Activated CD8-positive, alpha-beta memory T cell treated with anti-CD3 and anti-CD28 coated beads for 4 hours (primary cell): ENCODE measurements at places on chromosomes 11 and 22.

GRCh38 chr11:94199136-94200130 is 70.8 kb downstream of the PANX1 start:
- DNase-seq: no peak

GRCh38 chr11:119445850-119446249 is 22.9 kb upstream of the THY1 start:
- no peak for DNase-seq

DNA sequence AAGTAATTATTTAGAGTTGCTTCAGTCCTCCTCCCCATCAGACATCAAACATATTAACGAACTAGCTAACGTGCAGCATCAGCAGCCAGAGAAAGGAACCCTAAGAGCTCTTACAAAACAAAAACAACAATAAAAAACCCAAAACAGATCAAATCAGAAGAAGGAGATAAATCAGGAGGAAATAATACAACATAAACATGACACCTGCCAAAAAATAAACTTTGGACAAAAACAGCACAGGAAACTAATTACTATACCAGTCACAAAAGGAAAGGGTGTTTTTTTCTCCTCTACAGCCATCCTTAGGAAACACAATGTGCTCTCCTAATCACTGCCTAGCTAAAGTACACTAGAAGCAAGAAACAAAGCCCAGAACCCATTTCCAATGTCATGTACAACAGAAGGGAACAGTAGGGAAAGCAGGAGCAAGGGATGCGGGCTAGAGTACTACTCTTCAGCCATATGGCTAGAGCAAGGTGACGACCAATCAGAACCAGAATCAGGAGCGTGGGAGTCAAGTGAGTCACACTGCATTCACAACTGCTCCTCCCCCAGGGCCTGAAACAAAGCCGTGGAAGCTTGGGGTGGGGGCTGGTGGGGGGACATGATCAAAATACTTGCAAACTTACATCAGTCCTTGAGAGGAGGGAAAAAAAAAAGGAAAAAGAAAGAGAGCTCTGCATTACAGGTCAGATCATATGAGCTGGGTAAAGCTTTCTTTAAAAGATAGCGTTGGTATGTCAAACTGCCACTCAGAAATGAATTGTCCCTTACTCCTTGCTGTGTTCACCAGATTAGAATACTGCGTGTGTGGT is 60.4 kb downstream of the LARGE2 start:
- no peak for DNase-seq

DNA sequence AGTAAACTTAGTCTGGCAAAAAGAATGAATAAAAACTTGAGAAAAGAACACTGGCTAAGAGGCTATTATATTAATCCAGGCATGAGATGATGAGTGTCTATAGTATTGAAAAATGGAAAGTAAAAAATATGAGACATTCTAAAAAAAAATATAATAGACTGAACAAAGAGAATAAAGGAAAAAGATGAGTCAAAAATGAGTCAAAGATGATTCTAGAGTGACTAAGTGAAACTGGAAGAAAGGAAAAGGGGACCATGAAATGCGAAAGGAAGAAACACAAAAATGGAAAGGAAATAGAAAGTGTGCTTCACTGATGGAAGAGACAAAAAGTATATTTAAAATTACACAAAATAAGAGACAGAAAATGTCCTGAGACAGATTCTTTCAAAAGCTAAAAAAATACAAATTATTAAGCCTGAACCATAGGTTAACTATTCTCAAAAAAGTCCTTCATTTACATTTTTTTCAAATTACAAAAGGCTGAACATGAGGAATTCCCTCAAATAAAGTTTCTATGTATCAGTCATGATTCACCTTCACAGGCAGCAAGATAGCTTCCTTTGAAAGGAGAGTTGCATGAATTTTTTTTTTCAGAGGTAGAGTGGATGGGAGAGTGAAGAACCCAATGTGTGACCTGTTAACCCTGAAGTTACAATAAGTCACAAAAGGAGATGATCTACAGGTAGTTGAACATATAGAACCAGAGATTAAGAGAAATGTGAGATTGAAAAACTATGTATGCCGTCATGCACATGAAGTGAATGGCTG is 75.2 kb downstream of the EIF3M start:
- no peak for DNase-seq

- DNase-seq: no peak
Observed at GRCh38 chr11:103532133-103532788, 423.0 kb downstream of the DYNC2H1 start.

- no peak for DNase-seq
Observed at GRCh38 chr11:112786196-112786595, 175.0 kb upstream of the NCAM1 start.

- no peak for DNase-seq
Observed at GRCh38 chr11:73173755-73174494, 31.8 kb upstream of the FCHSD2 start.

GRCh38 chr11:3723014-3723708 is 52.0 kb upstream of the CHRNA10 start:
- DNase-seq: no peak

- no peak for DNase-seq
Observed at GRCh38 chr11:1447845-1448825, 38.4 kb downstream of the MOB2 start.

DNA sequence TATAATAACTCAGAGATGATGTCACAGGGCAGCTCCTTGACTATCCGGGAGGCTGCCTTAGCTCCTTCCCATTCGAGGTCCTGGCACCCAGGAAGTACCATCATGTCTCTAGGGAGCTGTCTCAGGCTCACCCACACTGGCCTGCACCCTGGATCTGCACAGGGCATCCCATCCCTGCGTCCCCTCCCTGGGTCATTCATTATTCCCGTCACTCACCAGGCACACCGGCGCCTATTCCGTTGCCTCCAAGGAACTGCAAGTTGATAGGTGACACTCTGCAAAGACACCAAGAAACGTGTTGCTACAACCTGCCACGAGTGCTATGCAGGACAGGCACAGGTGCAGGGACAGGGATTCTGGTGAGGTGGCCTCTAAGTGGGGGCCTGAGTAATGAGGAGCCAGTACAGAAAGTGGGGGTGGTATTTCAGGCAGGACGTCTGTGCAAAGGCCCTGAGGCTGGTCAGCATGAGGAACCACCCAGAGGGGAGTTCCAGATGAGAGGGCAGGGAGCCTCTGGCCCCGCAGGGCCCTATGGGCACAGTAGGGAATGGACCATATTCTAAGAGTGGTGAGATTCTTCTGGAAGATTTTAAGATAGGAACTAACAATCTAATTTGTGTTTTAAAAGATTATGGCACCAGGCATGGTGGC is 71.6 kb upstream of the SHANK2 start:
- DNase-seq: no peak

DNA sequence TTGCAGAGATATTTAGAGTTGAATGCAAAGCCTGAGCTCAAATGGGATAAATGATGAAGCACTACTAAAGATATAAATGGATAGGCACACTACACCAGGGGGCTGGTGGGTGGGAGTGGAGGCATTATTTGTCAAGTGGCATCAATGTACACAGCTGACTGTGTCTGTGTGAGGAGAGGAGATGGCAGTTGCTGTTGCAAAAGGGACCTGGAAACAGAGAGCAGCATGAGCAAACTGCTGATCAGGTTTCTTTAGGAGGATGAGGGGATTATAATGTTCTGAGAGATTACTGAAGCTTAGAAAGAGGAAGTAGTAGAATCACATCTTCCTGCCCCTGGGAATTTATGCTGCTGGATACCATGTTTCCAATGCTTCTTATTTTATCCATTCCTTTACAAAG is 39.4 kb upstream of the LIN7C start:
- DNase-seq: no peak

GRCh38 chr11:70506658-70506970 is 108.3 kb downstream of the CTTN start:
- DNase-seq: no peak

DNA sequence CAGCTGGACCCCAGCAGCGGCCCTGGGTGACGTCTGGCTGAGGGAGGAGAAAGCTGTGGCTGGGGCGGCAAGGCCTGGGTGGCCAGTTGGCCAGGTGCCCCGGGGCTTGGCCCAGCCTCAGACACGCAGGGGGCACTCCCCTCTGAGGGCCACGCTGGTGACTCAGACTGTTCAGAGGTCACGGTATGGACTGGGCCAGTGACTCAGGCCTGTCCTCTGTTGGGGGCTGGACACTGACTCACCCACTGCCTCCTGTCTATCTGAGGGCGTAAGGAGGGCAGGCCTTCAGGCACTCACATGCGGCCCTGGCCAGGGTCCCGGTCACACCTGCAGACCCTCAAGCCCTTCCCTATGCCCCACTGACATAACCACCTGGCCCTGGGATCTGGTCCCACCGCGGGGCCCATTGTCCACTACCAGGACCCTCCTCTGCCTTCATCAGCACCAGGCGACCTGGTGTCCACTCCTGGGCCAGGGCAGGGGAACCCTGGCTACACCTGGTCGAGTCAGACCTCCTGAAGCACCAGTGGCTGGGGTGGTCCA is 3.7 kb upstream of the MUC5AC start:
- no peak for DNase-seq

DNA sequence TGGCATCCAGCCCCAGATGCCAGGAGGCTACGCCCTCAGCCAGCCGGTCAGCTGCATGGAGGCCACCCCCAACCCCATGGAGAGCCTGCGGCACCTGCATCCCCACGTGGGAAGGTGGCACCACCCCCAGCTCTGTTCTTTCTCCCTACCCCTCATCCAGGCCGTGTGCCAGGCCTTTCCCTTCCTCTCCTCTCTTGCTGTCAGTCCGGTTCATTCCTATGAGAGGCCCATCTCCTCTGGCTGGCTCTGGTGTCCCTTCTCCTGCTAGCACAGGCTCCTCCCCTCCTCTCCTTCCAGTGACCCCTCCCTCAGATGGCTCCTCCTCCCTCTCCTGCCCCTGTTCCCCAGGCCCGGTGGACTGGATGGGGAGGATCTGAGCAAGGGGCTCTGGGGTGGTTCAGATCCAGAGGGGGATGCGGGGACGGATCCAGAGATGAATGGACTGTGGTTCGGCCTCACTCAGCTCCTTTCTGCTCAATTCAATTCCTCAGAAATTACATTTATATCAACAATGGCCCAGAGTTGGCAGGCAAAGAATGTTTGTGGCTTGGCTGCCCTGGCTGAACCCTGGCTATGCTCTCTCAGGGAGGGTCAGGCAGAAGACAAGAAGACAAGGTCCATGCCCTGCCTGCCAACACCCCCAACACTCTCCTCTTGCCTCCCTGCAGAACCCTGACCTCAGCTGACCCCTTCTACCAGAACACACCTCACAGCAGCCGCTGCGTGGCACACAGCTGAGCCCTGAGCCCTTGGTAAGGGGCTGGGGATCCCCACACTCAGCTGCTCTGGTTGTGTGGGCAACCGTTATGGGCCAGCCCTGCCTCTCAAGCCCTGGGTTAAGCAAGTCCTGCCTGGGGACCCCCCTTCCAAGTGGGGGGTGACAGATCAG is 18.5 kb upstream of the LRRC10B start:
- no peak for DNase-seq

DNA sequence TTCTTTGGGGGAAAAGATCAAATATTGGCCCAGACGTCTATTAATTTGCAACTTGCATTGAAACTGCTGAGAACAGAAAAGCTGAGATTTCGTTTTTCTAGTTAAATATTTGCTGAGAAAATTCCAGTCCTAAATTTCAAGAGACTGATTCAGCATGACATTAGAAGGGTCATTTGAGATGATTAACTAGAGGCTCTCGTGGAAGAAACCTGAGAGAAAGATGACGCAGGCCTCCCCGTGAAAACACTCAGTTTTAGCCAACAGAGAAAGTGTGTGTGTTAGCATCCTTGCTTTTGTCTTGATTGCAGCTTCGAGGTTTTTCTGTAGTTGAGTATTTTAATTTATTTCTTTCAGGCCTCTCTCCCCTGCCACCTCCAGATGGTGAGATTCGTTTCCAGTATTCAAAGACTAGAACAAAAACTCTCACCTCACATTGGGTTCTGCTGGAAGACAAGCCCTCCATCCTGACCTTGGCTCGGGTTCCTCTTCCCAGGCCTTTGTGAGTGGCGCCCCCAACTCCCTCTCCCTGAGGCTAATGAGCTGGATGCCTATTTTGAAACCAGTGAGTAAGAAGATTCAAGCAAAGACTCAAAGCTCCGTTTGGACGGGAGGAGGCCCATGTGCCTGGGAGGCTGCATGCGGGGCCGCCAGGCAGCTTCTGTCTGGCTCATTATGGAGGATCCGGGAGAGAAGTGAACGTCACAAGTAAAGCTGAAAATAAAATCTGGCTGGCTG is 52.4 kb downstream of the CELSR1 start:
- DNase-seq: no peak

- no peak for DNase-seq
Observed at GRCh38 chr11:60647087-60647486, 52.3 kb upstream of the MS4A8 start.

GRCh38 chr11:114496915-114497314 is 57.6 kb downstream of the REXO2 start:
- no peak for DNase-seq

GRCh38 chr11:132254906-132255305 is 884.5 kb downstream of the NTM start:
- no peak for DNase-seq

DNA sequence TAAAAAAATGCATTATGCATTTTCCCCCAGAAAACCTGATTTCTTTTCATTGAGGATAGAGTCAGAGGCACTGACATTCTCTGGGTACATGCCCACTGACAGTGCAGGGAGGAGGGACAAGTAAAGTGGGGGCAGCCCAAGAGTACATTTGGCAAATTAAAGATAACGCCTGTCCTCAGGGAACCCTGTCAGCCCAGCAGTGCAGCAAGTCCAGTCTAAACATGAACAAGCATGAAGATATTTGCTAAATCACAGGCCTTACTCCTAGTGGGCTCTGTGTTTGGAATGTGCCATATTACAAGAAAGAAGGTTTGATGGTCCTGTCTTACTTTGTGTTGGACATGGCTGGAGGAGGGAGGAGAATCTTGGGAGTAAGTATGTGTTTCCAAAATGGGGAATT is 37.9 kb downstream of the AMOTL1 start:
- DNase-seq: no peak

DNA sequence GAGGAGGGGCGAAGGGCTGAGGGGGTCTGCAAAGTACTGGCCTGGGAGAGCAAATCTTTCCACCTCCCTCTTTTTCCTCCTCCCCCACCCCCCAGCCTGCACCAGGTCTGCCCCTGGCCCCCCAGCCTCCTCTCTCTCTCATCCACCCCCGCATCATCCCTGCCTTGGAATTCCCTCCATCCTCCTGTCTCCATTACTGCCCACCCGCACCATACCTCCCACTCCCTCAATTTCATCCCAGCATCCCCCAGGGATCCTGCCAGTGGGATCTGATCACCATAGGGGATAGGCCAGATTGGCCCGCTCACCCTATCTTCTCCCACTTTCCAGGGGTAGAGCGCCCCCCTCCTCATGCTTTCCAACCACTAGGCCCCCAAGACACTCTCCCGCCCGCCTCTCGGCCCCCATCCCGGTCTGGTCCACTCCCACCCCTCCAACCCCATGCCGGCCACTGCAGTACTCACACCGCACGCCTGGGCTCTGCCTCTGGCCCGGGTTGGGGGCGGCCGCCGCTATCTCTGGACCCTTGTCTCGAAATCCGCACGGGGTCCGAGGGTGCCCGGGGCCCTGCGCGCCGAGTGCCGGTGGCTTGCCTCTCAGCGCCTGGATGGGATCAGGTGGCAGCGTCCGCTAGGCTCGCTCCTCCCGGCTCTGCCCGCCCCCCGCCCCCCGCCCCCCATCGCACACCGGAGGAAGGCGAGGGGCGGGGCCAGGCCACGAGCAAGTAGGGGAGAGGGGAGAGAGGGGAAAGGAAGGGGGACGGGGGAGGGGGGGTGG is at the start of gene GAL3ST3:
TSS of gene GAL3ST3 (minus strand) at position 615 of the 777 bp plus-strand sequence. CDS start 3,746 bp downstream, outside the sequence.
- no peak for DNase-seq
